Activated CD8-positive, alpha-beta memory T cell treated with anti-CD3 and anti-CD28 coated beads for 1 hour (primary cell): ENCODE measurements at places on chromosomes 12 and 14.

DNA sequence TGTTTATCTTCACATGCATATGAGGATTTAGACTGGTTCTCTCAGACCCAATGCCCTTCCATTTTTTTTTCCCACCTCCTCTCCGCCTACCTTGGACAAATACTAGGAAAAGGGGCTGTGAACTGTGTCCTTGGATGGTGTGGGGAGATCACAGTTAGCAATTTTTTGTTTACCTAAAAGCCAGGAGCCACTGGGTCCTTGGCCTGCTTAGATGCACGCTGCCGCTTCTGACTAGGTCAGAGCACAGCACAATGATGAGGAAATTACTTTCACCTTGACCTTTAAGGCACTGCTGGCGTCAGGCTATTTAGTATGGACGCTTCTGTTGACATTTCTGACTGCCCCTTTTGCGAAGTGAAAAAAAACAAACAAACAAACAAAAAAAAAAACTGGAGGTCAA, 1.9 kb downstream of the CCDC38 start:
- no peak for DNase-seq

DNA sequence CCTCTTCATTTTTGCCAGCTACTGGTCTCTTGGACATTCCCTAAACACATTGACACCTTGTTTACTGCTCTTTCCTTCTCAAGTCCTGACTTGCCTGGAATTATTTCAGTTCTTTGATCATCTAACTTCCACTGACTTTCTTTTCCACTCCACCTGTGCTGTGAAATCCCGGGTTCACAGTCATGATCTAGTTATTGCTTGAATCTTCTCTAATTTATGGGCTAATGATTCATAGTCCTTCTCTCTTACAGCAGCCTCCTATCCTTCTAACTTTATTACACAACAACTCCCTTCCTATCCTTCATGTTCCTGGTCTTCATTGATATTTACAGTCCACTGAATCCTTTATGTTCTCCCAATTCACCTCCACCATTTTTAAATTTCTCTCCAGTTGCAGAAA, 260.1 kb downstream of the C12orf75 start:
- DNase-seq: no peak

DNA sequence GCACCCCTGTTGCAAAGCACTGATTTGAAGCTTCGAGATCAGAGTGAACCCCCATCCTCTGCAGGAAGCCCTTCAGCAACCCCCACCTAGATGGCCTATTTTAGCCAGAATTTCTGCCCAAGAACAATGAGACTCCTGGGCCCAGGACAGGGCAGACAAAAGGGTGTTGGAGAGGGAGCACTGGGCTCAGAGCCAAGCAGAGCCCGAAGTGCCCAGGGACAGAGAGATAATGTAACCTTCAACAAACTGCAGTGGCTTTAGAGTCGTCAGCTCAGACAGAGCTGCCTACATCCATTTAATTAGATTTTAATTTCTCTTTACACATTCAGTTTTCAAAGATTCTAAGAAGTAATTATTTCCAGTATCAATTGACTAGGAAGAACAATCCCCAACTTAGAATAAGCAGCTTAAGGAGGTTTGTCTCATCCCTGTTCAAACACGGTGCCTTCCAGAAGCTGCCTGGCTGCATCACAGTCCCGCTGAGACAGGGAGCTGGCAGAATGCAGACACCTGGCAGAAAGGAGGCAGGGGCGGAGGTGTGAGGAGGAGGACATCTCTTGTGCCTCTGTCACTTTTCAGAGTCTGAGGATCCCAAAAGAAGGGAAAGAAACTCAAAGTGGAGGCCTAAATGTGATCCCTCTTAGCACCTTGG, 504.9 kb upstream of the CCDC196 start:
- DNase-seq: no peak

GRCh38 chr12:66903782-66904396, 225.0 kb upstream of the GRIP1 start:
- no peak for DNase-seq

GRCh38 chr14:28344381-28344780, 422.2 kb upstream of the FOXG1 start:
- no peak for DNase-seq
